ENCODE measurements at places on chromosomes 6 and 20.

GRCh38 chr6:142474531-142475289 lies 172.9 kb downstream of the ADGRG6 start:
- DNase-seq, result peak; percentile 61

DNA sequence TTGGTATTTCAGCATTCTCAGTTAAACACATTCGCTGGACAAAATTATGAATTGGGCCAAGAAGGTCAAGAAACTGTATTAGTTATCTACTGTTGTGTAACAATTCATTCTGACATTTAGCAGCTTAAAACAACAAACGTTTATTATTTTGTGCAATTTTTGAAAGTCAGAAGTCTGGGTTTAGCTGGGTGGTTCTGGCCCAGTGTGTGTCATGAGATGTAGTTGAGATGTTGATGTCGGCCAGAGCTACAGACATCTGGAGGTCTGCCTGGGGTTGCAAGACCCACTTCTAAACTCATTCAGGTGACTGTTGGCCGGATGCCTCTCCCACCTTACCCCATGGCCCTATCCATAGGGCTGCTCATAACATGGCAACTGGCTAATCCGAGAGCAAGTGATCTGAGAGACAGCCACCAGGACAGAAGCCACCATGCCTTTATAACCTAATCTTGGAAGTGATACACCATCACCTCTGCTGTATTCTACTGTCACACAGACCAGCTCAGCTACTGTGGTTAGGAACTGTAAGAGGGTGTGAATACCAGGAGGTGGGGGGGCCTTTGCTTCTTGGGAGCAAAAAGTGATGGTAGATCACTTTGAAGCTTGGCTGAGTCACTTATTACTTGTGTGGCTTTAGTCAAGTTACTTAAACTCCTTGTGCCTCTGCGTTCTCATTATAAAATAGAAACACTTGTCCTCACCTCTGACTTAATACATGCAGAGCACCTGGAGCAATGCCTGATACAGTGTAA lies 217.0 kb upstream of the MYLIP start:
- no peak for DNase-seq

GRCh38 chr6:43308990-43309477 lies 408 bp upstream of the CRIP3 start:
- no peak for DNase-seq

- DNase-seq, result peak; percentile 79
Observed at GRCh38 chr6:84522135-84522549, 242.3 kb downstream of the TBX18 start.

DNA sequence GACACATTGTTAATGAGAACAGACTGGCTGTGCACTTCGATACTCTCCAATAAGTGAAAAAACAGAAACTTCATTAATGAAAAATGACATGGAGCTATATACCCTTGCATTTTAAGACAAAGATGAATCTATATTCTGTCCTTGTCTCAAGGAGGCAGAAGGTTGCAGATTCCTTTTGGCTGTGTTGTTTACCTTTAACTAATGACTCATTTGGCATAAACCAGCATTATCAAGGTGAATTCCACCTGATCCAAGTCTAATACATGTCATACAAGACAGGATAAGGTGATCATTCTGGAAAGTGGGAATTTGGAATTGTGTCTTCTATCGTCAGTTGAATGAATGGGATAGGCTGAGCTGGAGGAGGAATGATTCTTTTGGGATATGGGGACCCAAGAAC lies 192.9 kb downstream of the PLCB4 start:
- no peak for DNase-seq

DNA sequence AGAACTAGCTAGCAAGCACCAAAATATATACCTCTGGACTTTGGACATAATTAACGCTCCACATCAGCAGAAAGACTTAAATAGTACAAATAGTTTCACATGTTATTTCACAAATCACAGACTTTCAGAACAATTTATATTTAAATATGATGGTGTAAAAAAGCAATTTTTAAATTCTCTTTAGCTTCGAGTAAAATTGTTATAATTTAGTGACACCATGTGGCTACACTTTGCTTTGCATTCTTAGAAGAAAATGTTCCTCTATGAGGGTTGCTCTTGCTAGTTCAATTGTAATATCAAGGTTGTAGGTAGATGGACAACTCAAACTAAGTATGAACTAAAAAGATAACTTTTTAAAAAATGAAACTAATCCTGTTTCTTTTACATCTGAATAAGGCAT lies 69.0 kb downstream of the BTBD9 start:
- peak; percentile 26 for DNase-seq

- DNase-seq, result no peak
Observed at GRCh38 chr6:33297406-33297955, 1.3 kb downstream of the RGL2 start.

GRCh38 chr20:58471193-58472164 lies 43.7 kb downstream of the APCDD1L start:
- DNase-seq, result peak; percentile 67

DNA sequence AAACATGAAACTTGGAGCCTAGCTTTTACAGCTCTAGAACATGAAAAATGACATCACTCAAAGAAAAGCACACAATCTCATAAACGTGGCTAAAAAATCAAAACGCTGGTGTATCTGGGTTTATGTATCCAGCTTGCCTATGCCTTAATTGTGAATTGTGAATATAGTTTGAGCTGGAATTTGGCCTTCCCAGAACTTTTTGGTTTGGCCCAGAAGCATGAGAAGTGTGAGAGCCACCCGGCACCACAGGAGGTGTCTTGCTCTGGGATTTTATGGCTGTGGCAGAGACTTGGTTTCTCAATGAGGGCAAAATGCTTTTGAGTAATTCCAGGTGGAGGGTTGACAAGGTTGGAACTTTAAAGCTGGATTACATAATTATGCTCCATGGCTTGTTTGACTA lies 69.2 kb downstream of the TIAM2 start:
- peak; percentile 47 for DNase-seq

DNA sequence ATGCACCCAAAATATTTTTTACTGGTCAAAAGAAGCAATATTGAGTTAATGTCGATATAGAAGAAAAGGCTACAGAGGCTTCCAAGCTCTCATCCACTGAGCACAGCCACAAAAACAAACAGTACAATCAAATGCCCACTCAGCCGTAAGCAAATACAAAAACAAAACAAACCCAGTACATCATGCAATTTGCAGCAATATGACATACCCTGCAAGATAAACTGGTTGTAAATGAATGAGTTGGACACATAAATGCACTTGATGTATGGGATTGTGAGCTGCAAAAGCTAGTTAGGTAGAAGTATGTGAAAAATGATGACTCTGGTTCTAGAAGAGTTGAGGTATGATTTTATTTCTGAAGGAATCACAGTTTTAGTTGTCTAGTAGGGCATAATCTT lies 83.9 kb downstream of the SESN1 start:
- DNase-seq, result no peak

- DNase-seq, result no peak
Observed at GRCh38 chr6:90329386-90330077, 32.9 kb upstream of the BACH2 start.

GRCh38 chr20:14341801-14342200 lies 4.4 kb upstream of the FLRT3 start:
- no peak for DNase-seq

Measured in AG10803 (cell line).